ENCODE measurements at places on chromosomes 2 and 18. TPM values are rescaled to one million over a fixed set of nuclear protein-coding genes. Genes with fewer than 3 reads are reported as not detected.

GRCh38 chr2:40797120-40797519 lies 345.2 kb upstream of the SLC8A1 start:
- DNase-seq, result no peak

GRCh38 chr2:212114489-212114888 lies 424.1 kb downstream of the ERBB4 start:
- DNase-seq, result no peak

The SERPINB10 gene
- not detected for total RNA-seq

GRCh38 chr2:229335877-229336346 lies 64.8 kb upstream of the PID1 start:
- DNase-seq, result no peak

The SERPINB2 gene
- total RNA-seq, result 0.27 TPM

DNA sequence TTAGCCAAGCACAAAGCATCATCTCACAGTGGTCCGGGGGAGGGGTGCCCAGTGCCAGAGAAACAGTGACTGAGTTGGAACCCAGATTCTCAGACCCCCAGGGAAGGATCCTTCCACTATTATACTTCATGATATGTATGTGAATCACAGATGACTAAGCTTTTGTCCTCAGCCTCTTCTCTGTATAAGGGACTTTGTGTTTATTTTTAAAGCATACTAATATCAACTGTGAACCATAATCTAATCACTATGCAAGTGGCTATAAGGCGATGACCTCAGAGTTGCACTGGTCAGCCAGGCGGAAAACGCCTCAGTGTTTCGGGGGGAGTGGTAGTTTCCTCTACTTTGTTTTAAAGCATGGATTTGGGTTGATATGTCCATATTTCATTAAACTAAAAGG lies 160.4 kb upstream of the TMEM200C start:
- DNase-seq, result no peak

All from aorta (tissue), 5 donors.